ENCODE measurements at places on chromosomes 3 and 15.
A peak's percentile ranks its signal among the peaks of the same experiment; 100 is the strongest.

- no peak for DNase-seq
These were observed 688.7 kb downstream of the MECOM start for GRCh38 chr3:168974617-168975403.

- DNase-seq, result no peak
These were observed 330.3 kb downstream of the SHQ1 start for GRCh38 chr3:72517921-72518424.

DNA sequence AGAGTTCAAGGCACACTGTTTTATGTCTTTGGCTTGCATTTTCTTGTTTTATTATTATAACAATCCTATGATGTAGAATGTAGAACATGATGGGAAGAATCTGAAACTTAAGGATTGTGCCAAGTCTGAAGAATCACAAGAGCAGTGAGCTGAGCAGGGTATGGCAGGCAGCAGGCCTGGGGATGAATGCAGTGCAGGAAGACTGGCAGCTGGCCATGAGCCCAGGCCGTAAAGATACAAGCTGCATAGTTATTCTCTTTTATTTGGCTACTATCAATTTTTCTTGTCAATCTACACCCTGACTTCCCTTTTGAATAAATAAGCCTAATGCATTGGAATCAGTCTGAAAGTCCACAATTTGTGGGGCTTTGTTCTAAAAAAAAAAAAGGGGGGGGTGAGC lies 89.6 kb upstream of the ARPP21 start:
- no peak for DNase-seq

DNA sequence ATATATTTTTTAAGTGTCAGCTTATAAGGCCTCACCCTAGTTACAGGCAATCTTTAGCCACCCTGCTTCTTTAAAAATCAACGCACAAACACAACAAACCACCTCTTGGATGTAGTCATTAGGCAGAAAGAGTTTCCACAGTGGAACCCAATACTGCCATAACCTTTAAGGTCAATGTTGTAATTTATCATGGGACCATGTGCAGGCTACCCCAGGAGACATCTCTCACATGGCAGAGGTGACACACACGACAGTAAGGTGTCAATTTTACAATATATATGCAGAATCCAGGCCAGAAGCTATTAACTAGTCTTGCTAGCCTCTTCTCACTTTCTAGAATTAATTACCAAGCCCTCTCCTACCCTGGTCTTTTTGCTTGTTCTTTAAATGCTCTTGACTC lies 336.5 kb downstream of the MAGI1 start:
- peak; percentile 36 for DNase-seq

GRCh38 chr3:12560505-12561190 lies 3.8 kb downstream of the MKRN2 start:
- DNase-seq, result no peak

- no peak for DNase-seq
These were observed 21.0 kb upstream of the CACNA1D start for GRCh38 chr3:53473422-53473821.
